Stimulated activated CD4-positive, alpha-beta T cell treated with anti-CD3 and anti-CD28 coated beads, Interleukin-12 subunit alpha, Interleukin-12 subunit beta, amount 100 ng/mL, for 48 hours (primary cell): ENCODE measurements at places on chromosomes 12 and 14.

DNA sequence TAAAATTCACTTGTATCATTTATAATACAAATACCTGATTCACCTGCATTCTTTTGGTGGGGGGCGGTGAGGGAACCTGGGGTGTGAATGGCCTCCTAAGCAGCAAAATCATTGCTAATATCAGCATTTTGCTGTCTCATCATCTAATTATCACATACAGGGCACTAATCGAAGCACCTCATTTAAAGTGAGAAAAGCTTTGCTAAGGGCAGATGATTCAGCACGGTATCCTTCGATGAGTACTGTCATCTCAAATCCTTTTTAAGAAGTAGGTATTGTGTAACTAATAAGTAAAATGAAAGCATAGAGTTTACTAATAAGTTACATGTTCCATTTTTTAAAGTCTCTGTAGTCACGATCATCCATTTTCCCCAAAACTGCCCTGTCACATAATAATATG is 278.1 kb upstream of the SOX5 start:
- no peak for DNase-seq

GRCh38 chr14:49745191-49745590 is 22.8 kb upstream of the KLHDC2 start:
- DNase-seq: no peak

GRCh38 chr12:24425601-24425970 is 476.1 kb upstream of the SOX5 start:
- DNase-seq: no peak

DNA sequence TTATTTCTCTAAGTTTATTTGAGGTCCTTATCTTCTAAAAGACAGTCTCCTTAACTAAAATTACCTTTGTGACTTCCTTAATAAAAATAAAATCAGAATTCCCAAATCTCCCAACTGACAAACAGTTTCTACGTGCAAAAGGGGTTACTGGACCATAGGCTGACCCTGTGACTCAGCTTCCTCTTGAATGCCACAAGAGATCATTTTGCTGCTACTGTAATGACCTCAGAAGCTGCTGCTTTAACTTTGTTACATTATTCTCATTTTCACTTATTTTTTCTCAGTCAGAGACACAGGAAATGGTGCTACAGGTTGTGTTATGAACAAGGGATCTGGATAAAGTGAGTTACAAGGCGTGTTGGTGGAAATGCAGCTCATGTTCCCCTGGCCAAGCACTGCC is 132.2 kb upstream of the TMTC2 start:
- no peak for DNase-seq

- no peak for DNase-seq
Measured at GRCh38 chr14:23538785-23539184, 12.8 kb downstream of the ZFHX2 start.

DNA sequence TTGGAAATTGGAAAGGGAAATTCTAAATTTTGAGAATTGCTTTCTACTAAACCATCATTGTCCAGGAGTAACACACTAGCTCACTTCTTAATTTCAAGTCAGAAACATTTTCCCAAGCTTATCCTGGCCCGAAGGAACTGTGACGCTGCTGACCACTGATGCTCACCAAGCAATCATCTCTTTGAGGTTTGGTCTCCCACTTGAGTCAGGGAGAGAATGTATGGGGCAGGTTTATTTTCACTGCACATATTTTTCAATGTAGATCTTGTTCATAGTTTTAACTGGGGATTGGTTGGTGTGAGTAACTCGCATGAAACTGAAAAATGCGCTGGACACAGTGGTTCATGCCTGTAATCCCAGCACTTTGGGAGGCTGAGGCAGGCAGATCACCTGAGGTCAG is 12.9 kb upstream of the RNASE10 start:
- no peak for DNase-seq

DNA sequence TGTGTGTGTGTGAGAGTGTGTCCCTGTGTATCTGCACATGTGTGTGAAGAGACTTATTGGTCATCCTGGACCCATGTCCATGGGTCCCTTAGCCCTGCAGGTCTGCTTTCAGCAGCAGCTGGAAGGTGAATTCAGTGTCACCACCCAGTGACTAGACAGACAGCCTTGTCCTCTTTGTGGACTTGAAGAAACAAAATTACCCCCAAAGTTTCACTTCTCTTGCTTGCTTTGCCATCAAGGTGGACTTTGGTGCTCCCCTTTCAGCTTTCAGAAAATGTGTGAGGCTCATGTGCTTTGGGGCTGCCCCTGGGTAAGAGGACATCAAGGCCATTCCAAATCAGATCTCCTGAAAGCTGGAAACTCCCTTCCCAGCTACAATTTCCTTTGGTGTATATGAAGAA is 1063.8 kb downstream of the BCL11B start:
- DNase-seq: no peak

DNA sequence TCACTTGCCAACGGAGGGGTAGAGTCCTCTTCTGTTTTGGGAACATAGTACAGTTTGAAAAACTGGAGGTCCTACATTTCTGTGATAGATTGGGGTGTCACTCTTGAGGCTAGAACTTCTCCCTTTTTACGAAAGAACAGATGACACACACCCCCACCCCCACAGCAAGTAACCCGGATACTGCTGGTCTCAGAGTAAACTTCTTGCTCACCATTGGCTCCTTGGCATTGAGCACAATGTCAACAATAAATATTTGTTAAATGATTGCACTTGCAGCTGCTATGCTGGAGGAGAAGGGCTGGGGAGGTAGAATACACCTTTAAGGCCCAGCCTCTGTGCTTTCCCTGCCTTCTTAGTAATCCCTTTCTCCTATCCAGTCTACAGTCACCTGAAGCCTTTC is 149.8 kb downstream of the TGFB3 start:
- DNase-seq: no peak

GRCh38 chr12:73308079-73308478 is 1035.9 kb downstream of the TRHDE start:
- DNase-seq: no peak

DNA sequence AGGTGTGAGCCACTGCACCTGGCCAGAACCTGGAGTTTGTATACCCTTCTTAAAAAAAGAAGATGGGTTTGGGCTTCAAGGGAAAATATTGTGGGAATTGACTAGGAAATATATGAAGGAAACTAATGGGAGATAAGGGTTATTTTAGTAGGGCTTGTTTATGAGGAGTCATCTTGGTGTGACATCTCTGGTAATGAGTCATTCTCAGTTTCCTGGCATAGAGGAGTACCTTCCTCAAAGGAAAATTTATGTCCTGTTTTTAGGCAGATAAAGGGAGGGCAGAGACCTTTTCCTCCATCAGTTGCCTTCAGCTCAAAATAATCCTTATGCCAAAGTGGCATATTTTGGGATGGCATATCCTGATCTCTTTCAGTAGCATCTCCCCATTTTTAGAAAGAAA is 30.6 kb upstream of the NFKBIA start:
- DNase-seq: no peak

DNA sequence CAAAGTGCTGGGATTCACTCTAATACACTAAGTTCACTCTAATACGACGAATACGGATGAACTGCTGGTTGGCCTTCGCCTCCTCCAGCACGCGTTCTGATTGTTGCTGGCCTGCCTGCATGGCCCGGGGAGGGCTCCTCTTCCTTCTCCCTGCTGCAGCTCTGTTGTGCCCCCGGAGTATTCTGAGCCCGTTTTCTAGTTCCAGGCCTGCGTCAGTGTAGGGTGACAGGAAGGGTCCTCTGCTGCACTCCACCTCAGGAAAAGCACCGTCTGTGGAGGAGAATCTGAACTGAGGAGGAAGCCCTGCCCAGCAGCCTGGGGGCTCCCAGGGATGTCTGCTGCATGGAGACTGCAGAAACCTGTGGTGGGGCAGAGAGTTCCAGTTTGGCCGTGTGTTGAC is 44.4 kb downstream of the DDX51 start:
- DNase-seq: no peak

- no peak for DNase-seq
Measured at GRCh38 chr12:130956009-130956408, 2.3 kb downstream of the ADGRD1 start.

DNA sequence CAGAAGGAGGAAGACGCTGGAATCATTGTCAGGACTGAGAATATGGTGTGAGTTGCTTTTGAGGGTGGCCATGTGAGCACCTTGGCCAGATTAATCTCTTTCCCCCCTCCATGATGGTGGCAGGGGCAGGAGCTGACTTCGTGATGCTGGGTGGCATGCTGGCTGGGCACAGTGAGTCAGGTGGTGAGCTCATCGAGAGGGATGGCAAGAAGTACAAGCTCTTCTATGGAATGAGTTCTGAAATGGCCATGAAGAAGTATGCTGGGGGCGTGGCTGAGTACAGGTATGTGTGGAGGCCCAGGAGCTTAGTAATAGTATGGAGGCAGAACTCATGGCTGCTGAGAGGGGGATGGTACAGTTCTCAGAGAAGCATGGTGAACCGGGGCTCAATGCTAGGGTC is 4.3 kb downstream of the TINF2 start:
- DNase-seq: no peak

GRCh38 chr12:29428633-29429032 is 47.7 kb upstream of the ERGIC2 start:
- DNase-seq: no peak

DNA sequence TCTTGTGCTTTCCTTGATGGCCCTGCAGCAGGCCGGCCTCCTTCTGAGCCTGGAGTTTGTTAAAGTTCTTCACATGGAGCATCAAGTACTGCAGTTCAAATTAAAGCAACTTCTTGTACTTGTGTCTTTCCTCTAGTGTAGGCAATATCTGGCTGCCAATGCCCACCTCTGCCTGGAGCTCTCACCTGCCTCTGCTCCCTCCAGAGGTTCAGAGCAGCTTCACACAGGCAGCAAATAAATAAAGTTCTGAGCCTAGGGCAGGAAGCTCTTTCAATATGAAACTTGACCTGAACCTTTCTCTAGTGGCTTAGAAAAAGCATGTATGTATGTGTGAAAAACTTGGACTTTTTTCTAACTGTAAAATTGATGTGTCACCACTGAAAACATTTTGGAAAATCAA is 65.9 kb downstream of the ITPR2 start:
- DNase-seq: no peak

GRCh38 chr14:37508503-37508902 is 86.5 kb downstream of the FOXA1 start:
- DNase-seq: no peak

GRCh38 chr12:132152953-132153352 is 8.7 kb downstream of the NOC4L start:
- no peak for DNase-seq

DNA sequence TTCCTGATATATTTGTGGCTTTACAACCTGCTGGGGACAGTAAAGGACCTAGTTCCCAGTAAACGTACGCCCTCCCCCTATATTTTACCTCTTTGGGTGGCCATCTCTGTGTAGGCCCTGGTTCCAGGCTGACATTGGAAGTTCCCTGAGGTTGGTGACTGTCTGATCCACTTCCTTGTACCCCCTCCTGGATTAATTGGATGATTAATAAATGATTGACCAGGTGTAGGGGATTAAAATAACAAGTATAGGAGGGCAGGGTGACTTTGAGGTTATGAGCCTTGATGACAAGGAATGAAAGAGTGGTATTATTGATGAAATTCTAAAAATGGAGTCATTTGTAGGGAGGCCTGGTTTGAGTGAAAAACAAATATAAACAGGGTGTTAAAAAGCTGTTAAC is 9.6 kb downstream of the SUSD6 start:
- no peak for DNase-seq

- no peak for DNase-seq
Measured at GRCh38 chr12:74890237-74890599, 319.4 kb downstream of the KCNC2 start.

DNA sequence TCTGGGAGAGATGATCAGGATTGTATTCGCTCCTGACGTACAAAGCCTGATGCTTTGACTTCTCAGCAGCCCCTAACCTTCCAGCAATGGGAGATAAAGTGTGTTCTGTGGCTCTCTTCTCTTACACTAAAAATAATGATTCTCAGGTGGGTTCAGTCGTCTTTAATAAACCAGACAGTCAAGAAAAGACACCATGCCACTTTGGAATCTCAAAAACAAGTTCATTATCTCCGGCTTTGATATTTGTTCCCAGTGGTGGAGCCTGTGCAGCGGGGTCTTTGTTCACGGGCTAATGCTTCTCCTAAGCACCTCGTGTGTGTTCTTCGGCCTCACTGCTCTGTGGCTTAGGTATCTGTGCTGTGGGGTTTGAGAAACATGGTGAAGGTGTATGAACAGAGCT is 1.6 kb downstream of the ACVR1B start:
- DNase-seq: no peak

DNA sequence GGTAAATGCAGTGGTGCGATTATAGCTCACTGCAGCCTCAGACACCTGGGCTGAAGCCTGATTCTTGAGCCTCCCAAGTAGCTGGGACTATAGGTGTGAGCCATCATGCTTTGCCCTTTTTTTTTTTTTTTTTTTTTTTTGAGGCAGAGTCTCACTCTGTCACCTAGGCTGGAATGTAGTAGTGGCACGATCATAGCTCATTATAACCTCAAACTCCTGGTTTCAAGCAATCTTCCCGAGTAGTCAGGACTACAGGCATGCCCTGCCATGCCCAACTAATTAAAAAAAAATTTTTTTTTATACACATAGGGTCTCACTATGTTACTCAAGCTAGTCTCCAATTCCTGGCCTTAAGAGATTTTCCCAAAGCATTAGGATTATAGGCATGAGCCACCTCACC is 6.9 kb downstream of the ATP2A2 start:
- no peak for DNase-seq

DNA sequence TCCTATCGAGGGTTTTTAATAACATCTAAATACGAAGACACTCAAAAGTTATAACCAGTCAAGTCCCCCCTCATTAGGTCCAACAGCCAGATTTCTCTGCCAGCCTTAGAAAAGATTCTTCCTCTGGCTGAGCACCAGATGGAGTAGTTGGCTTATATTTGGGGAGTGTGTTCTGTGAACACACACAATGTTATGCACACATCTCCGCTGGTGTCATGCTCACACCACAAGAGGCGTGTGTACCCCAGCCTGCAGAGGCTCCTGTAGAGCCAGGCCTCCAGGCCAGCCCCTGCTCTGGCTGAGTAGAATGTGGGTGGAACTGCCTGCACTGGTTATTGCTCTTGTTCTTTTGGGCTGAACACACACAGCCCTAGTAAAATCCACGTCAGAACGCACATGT is 64.0 kb downstream of the PIWIL1 start:
- DNase-seq: no peak

DNA sequence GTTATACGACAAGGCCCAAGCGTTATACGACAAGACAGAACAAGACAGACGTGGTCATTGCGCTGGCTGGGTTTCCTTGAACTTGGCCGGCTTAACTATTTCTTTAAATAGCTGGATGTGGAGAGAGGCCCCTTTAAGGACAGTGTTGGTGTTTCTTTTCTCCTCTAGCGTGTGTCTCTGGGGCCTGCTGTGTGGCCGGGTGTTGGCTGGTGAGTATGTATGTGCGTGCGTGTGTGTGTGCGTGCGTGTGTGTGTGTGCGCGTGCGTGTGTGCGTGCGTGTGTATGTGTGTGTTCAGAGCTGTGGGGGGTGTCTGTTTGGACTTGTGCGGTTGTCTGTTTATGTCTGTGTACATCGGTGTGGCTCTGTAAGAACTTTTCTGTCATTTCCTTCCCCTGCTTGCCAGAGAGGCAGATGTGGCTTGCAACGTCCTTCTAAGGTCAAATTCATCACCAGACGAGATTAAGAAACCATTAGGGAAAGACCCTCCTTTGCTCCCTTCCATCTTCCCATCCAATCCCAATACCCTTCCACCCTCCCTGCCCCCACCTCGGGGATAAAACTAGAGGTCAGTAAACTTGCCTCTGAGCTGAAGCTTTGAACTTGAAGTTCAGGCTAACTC is 78.6 kb upstream of the TBX3 start:
- no peak for DNase-seq

- DNase-seq: no peak
Measured at GRCh38 chr14:22524115-22524783, 64.8 kb downstream of the DAD1 start.

GRCh38 chr12:114439261-114439683 is 33.3 kb upstream of the TBX5 start:
- no peak for DNase-seq
